Foreskin fibroblast (primary cell): ENCODE measurements at places on chromosomes 11 and 22.

DNA sequence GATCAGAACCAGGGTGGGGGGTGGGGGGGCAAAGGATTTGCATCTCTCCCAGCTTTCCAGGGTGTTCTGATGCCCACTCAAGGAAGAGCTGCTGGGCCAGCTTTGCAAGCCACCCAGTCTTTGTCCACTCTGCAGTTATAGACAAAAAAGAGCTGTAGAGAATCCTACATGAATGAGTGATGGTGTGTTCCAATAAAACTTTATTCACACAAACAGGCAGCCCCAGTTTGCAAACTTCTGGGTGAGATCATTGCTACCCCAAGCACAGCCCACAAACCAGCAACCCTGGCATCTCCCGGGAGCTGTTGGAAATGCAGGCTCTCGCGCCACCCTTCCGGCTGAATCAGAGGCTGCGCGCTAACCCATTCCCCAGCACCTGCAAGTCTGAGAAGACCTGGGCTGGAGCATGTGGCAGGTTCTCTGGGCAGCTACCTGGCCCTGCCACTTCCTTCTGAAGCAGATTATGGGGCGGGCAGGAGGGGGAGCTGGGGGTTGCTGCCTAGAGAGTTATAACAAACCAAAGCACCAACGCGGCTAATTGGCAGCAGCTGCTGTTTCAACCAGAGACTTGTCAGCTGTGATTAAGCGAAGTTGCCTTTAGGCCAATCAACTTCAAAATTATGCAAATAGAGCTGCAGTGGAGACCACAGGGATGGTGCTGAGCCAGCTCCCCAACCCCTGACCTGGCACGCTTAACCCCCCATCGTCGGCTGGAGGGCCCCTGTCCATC is 3.8 kb upstream of the SHISAL1 start:
- no peak for DNase-seq

GRCh38 chr11:116579031-116579653 is 193.6 kb downstream of the BUD13 start:
- no peak for DNase-seq

GRCh38 chr11:45546366-45546765 is 119.1 kb downstream of the CHST1 start:
- DNase-seq = no peak

- no peak for DNase-seq
These were observed 117.2 kb upstream of the NAV2 start for GRCh38 chr11:19595499-19595839.

DNA sequence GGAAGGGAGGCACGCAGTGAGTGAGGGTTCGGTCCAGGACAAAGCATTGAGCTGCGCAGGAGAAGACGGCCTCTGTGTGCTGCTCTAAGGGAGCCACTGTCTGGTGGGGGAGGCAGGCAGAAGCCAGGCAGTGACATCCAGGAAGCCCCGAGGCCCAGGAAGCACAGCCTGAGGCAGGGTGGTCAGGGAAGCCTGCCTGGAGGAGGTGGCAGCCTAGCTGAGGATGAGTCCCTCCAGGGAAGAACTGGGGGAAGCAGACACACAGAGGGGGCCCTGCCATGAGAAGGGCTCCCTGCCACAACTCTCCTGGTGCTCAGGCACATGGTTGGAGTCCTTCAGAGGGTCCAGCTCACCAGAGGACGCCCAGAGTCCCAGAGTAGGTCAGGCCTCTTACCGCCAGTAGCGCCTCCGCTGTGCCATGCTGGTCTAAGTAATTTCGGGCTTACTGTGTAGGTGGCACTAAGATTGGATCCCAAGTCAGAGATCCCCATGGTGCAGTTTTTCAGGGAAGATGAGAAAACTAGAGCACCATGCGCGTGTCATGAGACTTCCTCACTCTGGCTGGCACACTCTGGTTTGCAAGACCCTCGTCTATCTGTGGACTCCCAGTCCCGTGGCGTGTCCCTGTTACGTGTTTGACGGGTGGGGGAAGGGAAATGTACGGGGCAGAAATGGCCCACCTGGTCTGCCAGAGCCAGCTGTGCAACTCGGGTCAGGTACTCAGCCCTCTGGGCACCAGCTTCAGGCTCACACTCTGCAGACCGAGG is 887.2 kb downstream of the BRD1 start:
- no peak for DNase-seq

- DNase-seq = no peak
These were observed 92.7 kb upstream of the TBCEL start for GRCh38 chr11:120931057-120931779.

DNA sequence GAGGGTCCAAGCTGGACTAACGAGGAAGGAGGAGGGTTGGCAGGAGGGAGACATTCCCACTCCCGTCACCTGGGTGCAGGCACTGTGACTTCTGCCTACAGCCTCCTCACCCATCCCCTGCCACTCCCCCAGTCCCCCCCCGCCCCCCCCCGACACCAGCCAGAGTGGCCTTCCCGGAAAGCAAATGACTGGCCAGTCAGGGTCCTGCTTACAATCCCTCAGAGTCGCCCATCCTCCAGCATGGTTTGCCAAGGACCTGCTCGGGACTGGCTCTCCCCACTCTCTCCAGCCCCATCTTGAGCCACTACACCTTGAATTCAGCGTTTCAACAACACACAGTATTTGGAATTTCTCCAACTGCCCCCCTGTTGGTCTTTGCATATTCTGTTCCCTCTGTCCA is 59.6 kb downstream of the THAP12 start:
- DNase-seq = no peak

DNA sequence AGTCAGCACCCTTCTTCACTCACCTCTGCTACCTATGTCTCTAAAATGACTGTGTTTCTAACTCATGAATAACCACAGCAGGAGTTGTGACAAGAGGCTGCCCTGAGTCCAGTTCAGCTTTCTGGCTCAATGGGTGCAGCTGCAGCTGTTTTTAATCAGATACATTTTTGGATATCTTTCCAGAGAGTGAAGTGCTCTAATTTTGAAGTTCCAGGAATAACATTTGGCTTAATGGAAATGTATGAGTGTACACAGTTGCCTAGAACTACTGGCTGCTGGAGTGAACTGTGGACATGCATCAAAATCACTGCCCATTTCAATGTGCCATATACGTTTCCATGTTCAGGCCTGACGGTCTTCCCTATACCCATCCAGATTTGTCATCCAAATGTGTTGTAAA is 769.5 kb upstream of the ANO3 start:
- no peak for DNase-seq

DNA sequence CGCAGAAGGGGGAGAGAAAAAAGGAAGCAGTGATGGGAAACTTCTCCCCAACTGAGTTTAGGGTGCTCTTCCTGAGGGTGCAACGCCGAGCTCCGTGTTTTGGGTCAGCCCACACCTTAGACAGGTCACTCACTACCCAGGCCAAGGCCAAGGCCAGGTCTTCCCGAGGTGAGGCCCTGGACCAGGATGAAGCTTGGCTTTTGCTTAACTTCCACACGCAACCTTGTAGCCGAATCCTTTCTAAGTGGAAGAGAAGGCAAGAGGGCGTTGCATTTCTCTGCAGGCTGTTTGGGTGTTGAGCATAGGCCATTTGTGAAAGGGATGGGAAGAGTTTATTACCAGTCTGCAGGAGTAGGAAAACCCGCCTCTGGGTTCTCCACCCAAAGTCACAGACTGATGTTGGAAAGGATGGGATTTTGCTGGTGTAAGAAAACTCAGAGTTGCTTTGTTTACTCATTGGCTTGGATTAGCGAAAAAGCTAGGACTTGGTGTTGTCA is 1.5 kb downstream of the KREMEN1 start:
- no peak for DNase-seq

DNA sequence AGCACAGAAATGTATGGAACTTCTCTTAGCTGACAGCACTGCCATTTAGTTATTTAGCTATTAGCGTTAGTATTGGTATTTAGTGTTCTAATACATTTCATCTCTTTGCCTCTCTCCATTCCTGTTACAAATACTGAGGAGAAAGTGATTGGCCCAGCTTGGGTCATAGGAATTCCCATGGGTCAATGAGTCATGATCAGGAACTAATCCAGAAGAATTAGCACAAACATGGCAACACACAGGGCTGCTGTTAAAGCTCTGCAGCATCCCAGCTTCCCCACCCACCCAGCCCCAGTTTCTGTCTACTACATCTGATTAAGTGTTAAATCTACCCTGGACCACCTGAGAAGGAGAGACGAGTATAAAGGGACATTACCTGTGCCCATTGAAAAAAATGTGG is 36.1 kb downstream of the PDGFD start:
- peak; percentile 85 for DNase-seq

DNA sequence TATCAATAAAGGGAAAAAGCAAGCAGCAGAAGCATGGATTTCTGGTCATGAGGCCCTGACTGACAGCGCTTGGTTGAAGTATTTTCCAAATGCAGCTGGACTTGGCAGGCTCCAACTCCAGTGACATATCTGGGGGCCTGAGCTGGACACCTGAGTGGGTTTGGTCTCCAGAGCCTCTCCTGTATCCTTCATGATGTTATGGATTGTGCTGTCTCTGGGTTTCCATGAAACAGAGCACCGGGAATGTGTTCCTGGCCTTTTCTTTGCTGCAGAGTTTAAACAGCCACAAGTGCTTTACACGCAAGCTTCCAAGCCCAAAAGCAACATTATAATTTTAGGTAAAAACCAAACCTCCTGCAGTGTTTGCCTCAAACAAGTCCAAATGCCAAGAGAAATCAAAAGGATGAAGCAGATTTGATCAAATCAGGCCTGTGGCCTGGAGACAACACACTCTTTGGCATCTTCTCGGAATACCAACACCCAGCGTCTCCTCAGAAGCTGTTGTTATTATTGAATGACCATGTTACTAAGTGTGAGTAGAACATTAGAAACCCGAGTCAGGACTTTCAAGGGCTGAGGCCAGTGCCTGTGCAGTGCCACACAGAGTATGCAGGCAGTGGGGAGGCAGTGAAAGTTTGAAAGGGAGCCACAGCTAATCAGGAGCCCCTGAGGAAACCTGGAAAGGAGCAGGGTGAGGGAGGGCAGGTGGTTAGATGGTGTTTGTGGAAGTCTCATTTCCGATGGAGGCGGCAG is 42.0 kb downstream of the ME3 start:
- DNase-seq = no peak

- DNase-seq = peak; percentile 31
These were observed 54.8 kb upstream of the CREB3L1 start for GRCh38 chr11:46222490-46223251.

DNA sequence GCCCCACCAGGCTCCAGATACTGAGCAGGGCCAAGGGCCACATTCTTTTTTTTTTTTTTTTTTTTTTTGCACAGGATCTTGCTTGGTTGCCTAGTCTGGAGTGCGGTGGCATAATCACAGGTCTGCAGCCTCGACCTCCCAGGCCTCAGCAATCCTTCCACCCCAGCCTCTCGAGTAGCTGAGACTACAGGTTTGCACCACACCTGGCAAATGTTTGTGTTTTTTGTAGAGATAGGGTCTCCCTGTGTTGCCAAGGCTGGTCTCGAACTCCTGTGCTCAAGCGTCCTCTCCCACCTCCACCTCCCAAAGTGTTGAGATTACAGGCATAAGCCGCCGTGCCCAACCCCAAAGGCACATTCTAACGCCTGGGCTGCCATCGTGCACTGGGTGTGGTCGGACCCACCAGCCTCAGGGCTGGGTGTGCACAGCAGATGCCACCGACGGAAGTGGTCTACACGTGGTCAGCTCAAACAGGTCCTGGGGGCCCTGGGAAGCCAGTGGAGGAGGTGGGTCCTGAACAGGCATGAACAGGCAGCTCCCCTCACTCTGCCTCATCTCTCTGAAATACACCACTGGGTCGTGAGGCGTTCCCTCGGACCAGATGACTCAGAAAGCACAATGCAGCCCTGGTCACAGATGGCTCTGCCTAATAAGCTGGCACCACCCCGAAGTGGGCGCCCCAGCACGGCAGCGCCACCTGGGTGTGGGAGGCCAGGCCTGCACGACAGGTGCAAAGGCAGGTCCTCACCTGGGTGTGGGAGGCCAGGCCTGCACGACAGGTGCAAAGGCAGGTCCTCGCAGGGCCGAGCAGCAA is 5.1 kb upstream of the B4GALNT4 start:
- DNase-seq = peak; percentile 72

GRCh38 chr11:79330651-79331050 is 110.2 kb downstream of the TENM4 start:
- DNase-seq = no peak

DNA sequence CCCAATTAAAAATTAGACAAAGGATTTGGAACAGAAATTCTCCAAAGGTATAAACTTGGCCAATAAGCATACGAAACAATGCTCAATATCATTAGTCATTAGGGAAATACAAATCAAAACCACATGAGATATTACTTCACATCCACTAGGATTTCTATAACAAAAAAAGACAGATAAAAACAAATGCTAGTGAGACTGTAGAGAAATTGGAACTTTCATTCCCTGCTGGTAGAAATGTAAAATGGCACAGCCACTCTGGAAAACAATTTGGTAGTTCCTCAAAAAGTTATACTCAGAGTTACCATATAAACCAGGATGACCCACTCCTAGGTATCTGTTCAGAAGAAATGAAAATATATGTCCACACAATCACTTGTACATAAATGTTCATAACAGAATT is 71.6 kb downstream of the RPL27A start:
- peak; percentile 64 for DNase-seq

GRCh38 chr11:79438631-79439409 is 2.0 kb downstream of the TENM4 start:
- DNase-seq = peak; percentile 63

DNA sequence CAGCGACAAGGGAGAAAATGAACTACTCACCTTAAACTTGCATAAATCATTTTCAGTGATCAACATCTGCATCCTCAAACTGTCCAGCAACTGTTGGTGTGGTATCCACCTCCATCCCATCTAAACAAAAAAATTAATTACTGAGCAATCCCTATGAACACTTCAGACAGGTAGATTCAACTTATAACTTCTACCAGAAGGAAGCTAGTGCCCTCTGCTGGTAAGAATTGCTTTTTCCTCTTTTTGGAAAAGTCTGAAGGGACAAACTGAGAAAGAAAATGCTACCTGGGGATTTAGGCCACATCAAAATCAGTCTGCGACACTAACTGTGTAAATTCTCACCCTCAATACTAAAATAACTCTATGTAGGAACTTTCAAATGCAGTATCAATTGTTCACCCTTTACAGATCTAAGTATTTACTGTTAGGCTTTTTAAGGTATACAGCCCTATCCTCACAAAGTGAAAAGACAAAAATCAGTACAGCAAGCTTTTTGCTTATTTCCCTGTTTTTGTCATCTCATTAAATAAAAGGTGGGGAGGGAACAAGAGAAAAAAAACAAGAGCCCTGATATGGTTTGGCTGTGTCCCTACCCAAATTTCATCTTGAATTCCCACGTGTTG is 17.9 kb downstream of the CLNS1A start:
- peak; percentile 67 for DNase-seq

DNA sequence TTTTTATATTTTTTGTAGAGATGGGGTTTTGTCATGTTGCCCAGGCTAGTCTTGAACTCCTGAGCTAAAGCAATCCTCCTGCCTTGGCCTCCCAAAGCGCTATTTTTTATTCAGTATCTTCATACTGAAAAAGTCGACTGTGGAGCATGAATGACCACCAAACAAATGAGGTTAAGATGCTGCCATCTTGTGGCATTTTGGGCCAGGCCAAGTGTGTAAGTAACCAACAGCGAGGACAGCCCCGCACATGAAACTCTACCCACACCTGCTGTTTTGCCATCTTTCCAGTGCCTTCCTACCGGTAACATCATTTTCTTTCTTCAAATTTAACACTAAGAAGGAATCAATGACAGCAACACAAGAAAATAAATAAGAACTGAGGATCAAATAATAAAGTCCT is 32.2 kb upstream of the AQP11 start:
- DNase-seq = peak; percentile 45
